ENCODE measurements at places on chromosomes 2 and 18.

DNA sequence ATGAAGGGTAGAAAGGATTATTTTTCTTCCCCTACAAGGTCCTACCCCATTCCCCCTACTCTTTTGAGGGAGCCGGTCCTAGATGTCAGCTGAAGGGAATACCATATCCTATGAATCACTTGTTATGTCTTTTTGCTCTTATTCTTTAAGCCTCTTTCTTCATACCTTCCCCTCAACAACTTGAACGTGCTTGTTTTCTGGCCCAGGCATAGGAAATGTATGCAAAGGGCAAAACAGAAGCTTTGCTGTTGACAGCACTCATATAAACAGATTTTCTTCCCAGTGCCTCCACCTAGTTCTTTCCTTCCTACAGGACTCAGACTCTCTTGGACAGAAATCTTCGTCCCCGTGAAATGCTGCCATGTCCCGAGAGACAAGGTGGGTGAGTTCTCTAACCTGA lies 64.6 kb downstream of the TMEM17 start:
- DNase-seq: no peak

GRCh38 chr2:148540022-148540421 lies 104.5 kb upstream of the EPC2 start:
- DNase-seq: no peak

DNA sequence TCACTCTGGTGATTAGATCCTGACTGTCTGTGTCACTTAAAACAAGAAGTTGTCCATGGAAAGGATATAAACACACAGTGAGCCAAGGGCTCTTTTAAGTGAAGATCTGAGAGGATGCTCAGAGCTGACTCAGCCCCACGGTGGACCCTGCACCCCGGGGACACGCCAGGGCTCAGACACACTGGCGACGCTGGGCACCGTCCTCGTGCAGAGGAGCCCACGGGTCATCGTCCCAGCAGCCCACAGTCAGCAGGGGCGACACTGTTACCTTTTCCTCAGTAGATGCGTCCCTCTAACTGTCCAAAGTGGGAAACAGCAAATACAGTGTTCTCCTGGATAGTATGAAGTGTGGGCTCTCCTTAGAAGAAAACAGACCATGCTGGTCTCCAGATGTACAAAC lies 225.6 kb downstream of the HDAC4 start:
- DNase-seq: no peak

- no peak for DNase-seq
These were observed 429.4 kb upstream of the NXPH2 start for GRCh38 chr2:139209586-139209985.

- no peak for DNase-seq
These were observed 55.0 kb downstream of the KLF7 start for GRCh38 chr2:207110715-207111114.
